ENCODE measurements at places on chromosomes 13 and 19.
A peak's percentile ranks its signal among the peaks of the same experiment; 100 is the strongest.

DNA sequence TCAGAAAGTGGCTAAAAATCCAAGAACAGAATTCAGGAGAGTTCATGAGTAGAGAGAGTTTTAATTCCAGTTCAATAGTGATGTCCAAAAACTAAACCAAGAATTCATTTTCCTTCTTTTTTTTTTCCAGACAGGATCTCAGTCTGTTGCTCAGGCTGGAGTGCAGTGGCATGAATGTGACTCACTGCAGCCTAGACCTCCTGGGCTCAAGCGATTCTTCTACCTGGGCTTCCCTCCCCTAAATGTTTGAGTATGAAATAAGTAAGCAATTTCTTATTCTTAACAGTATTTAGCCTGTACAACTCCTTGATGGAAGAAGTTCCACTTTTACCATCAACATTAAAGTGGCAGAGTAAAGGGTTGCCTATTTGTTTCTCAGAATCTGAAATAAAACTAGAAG is 3.8 kb downstream of the COMMD6 start:
- DNase-seq: no peak

DNA sequence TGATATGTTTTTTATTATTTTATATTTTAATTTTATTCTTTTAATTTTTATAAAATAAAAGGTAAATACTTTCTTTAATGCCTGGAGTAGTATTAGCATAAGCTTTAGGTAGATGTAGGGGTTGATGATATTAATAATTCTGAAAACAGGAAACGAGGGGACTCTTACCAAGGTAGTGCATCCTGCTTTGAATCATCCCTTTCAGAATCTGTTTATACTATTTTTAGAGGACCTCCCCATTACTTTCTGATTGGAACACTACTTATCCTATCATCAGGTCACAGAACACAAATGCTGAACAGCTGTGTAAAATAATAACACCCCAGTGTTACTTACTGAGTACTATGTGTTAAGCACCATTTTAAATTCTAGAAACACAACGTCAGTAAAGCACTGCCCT is 27.3 kb downstream of the COG6 start:
- DNase-seq: no peak

DNA sequence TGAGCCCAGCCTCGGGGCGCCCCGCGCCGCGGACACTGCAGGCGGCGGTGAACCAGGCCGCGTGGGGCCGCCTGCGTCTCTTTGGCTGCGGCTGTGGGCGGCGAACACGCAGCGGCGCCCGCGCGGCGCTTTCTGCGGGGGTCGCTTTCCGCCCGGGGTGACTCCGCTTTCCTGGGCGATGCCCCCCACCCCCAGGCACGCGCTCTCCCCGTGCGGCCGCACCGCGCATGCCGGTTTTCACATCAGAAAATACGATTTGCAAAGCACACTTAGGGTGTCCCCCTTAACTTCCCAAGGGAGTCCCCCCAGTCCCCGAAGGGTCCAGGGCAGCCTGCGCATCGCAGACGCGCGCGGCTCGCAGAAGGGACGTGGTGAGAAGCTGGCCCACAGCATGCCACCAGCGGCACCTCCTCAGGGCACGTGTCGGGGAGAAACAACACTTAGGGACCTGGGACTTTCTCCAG is 5.3 kb downstream of the F7 start:
- DNase-seq: no peak

DNA sequence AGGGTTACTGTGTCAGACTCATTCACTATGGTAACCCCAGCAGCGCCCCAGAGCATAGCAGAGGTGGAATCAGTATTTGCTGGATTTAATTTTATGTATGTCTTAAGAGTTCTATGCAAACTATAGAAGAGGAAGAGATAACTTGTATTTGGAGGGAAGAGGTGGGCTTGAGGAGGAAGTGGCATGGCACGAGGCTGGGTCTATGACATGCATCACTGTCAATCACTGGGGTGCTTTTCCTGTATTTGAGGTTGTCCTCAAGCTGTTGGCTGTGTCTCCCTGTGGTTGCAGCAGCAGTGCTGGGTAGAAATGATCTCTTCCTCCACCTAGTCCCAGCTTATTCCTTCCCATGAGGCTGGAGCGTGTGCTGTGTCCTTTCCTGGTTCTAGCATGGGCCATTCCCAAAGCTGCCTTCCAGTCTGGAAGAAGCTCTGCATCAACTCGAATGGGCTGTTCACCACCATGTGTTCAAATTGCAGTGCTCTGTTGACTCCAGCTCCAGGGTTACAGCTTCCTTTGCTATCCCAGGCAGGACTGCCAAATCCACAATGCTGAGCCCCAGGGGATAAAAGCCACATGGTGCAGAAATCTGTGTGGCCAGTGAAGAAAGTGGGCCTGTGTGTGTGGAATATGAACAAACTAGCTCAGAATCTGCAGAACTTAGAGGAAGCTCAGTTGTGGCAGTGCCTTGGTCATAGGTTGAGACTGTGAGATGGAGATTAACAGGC is 73.1 kb upstream of the MTIF3 start:
- DNase-seq: no peak

- no peak for DNase-seq
Measured at GRCh38 chr19:1063030-1063908, 3.7 kb upstream of the ARHGAP45 start.

GRCh38 chr13:112509190-112509589 is 78.8 kb downstream of the TUBGCP3 start:
- DNase-seq: no peak

GRCh38 chr13:21344662-21345176 is 114.4 kb downstream of the ZDHHC20 start:
- no peak for DNase-seq

GRCh38 chr13:60201286-60201685 is 37.6 kb upstream of the DIAPH3 start:
- DNase-seq: no peak

DNA sequence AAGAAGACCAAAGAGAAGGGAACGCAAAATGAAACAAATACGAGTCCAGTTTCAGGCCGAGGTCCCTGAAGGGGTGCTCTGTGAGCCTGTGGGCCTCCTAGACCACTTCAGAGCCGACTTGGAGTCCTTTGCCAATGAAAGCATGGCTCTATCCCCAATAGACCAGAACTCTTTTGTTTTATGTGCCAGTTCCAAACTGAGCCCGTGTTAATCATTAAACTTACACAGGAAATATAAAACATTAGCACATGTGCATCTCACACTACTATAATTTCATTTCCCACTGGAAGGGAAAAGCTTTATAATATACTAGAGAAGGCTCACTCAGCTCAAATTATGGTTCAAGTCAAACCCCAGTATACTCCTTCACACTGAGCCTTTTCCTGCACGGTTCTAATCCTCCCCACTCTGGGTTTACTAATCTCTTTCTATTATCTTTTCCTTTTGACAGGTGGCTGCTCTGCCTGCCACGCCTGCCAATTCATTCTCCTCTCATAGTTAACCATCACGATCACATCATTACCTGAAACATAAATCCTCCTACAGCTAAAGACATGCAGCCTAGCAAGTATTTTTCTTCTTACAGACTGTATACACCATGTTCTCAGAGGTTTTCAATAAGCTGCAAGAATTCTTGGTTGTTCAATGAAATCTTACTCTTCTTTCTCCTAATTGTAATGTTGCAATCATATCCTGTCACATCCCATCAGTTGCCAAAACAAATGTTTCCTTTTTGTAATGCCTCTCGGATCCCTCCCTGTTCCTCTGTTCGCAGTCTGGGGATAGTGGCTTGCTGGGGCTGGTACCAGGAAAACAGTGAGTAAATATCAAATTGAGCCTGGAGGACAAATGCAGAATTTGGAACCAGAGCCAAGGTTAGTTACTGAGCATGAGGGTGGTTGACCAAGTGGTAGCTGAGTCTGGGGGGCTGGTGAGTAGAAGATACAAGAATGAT is 18.8 kb upstream of the WASF3 start:
- no peak for DNase-seq

GRCh38 chr13:33879118-33879517 is 61.2 kb downstream of the RFC3 start:
- DNase-seq: no peak

DNA sequence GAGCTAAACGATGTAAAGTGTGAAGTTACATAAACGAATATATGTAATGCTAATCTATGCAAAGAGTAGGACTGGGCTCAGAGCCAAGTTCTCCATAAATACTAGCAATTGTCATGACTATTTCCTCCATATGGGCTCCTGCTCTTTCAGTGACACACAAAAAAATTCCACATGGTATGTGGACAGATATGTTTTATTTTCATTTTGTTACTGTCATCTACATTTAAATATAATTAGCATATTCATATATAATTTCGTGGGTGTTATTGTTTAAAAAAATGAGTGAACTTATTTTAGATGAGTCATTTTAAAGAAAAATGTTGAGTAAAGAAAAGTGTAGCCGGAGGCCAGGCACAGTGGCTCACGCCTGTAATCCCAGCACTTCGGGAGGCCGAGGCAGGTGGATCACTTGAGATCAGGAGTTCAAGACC is 5.0 kb upstream of the IGSF23 start:
- DNase-seq: no peak

DNA sequence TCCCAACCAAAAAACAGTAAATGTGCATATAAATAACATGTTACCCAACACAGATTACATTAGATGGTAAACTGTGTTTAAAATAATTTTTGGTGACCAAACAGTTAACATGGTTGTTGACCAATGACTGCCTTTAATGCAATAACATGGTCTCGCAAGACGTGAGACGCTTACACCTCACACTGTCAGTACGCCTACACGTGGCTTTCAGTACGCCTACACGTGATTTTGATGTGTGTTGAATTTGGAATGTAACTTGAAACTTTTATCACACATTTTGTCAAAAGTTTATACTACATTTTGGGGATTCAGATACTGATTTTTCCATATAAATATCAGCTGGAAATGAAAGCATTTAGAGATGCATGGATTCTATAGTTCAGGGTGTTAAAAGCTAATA is 32.0 kb downstream of the SLC7A9 start:
- DNase-seq: no peak

DNA sequence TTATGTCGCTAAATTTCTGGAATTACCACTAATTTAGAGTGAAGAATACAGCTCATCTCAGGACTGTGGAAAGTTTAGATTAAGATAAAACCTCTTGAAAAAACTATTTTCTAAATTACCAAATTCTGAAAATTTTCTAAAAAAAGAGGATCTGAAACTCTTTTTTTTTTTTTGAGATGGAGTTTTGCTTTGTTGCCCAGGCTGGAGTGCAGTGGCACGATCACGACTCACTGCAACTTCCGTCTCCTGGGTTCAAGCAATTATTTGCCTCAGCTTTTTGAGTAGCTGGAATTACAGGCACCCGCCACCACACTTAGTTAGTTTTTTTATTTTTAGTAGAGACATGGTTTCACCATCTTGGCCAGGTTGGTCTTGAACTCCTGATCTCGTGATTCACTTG is 16.6 kb upstream of the ZNF253 start:
- no peak for DNase-seq

DNA sequence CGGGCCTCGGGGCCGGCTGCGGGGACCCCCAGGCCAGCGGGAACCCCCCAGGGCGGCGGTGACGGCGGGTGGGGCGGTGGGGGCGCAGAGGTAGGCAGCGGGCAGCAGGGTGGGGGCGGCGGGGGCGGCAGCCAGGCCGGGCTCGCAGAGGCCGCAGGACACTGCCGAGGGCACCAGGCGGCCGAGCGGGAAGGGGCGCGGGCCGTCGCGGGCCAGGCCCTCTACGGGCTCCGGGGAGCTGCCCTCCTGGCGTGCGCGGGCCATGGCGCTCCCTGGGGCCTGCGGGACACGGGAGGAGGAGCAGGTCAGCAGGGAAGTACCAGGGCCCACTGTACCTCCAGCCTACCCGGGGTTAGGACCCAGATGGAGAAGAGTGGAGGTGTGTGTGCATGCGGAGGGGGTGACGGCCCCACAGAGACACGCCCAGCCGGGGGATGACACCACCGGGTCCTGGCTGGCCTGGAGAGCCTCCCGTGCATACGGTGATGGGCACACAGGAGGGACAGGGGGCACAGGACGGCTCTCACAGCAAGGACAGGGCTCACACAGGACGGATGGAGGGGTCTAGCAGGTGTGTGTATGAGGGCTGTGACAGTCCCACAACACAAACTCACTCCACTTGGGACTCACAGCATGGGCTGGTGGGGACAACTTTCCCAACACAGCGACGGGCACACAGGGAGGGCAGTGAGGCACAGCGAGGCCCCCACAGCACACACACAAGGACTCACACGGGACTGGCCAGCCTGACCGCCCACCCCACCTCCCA is 2.6 kb downstream of the BBC3 start:
- peak; percentile 59 for DNase-seq

DNA sequence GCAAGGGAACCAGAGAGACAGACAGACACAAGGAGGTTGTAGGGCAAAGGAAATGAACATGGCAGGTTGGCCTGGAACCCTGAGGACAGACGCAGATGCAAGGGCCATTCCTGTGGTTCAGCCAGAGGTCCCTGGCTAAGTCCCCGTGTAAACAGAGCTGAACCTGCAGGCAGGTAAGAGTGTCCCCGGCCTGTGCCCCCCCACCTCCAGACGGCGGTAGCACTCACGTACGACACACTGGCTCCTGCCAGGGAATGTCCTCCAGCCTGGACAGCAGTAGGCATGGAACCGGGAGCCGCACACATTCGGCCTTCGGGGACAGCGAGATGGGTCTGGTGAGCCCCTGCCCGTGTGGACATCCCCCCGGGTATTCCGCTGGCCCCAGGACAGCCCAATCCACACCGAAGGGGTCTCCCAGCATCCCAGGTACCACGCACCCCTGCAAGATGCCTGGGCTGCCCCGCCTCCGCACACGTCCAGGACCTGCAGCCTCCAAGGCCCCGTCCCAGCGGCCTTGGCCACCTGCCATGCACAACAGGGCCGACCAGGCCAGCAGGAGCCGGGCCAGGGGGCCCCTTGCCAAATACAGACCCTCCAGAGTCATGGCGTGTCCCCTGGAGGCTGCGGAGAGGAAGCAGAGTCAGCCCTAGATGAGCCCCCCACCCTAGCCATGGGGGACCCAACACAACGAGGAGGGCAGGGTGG is 2.4 kb downstream of the FBN3 start:
- no peak for DNase-seq

DNA sequence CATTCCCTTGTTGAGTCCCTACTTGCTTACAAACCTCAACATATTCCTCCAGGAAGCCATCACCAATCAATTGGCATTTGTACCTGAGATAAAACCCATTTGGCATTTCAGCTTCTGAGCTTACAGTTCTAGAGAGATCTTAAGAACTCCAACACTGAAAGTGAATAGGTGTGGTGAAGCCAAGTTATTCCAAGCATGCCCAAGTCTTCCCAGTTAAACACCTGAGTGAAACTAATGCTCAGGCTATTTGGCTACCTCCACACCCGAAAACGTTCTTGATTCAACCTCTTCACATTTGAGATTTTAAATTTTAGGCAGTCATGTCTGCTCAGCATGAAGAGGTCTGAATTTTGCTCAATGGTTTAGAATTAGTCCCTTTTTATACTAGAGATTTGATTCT is 2.5 kb upstream of the SCEL start:
- no peak for DNase-seq

GRCh38 chr13:101707659-101708058 is 255.2 kb downstream of the ITGBL1 start:
- DNase-seq: no peak

All from ecto neural progenitor cell (in vitro differentiated cells).